ENCODE measurements at places on chromosomes 3 and 15.
A peak's percentile ranks its signal among the peaks of the same experiment; 100 is the strongest.

DNA sequence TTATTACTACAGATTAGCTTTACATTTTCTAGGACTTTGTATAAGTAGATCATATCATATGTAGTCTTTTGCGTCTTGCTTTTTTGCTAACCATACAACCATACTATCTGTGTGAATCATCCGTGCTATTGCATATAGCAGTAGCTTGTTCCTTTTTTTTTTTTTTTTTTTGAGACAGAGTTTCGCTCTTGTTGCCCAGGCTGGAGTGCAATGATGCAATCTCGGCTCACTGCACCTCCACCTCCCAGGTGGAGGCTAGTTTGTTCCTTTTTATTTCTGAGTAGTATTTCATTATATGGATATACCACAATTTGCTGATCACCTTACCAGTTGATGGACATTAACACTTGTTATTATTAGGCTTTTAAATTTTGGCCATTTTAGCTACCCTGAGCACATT, 54.5 kb upstream of the TBL1XR1 start:
- DNase-seq = peak; percentile 52

DNA sequence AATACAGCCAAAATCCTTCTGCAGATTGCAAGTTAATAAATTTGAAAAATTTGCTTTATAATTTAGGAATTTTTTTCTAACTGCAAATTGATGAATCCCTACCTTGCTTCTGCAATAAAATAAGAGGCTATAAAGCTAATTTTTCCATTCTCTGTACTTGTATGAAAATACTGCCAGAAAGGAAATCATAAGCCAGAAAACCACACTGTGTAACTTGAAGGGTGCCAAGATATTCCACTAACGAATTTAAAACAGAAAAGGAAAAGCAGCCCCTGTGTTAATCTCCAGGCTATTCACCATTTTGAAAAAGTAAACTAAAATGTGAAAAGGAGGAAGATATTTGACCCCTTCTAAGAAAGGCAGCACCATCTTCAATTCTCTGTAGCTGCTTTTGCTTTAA, 557.9 kb upstream of the ZNF385D start:
- no peak for DNase-seq

DNA sequence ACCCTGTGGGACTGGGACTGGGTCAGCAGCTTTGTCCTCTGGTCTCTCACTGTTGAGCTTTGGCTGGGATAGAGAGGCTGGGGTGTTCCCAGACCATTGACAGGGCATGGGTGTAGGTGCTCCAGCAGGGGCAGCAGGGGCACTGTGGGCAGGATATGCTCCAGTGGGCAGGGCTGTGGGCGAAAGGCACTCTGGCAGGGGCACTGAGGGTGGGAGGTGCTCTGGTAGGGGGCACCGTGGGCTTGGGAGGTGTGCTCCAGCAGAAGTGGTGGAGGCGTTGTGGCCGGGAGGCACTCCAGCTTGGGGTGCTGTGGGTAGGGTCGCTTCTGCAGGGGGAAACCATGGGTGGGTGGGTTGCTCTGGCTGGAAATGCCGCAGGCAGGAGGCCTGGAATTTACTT, 62.1 kb downstream of the LRRC49 start:
- no peak for DNase-seq

- no peak for DNase-seq
Observed at GRCh38 chr3:32531010-32531647, 28.5 kb upstream of the CMTM6 start.

DNA sequence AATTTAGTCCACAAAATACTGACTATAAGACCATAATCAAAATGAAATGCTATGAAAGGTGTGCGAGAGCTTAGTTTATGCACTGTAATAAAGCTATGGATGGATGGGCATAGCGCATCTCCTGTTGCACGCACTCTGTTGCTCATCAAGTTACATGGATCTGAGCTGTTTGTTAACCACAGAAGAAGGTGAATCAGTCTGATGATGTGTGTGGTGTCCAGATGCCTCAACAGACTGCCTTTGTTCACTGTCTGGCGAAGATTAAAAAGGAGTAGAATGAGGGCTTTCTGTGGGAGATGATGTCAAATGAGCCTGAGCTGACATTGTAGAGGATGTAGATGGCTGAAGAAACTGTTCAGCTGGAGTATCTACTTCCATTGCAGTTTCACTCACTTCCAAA, 36.1 kb downstream of the NSMCE3 start:
- no peak for DNase-seq

DNA sequence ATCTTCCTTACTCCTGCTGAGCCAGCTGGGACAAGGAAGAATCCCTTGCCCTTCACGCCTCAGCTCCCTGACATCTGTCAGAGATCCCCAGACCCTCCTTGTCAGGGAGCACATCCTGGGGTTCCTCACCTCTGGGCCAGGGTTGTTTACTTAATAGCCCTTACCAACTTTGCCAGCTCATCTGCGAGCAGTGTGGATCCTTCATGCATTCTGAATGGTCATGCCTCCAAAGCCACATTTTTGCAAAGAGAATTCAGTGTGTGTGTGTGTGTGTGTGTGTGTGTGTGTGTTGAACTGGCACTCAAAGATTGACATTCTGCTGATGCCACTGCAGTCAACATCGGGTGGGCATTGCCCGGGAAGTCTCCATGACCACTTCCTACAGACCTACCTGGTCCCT, 112.6 kb downstream of the SLC49A4 start:
- DNase-seq = no peak

All from B cell (primary cell).